ENCODE measurements at places on chromosomes 13 and 19. TPM values are rescaled to one million over a fixed set of nuclear protein-coding genes. Genes with fewer than 3 reads are reported as not detected.

TMEM38A gene
- 2.0 TPM for polyA plus RNA-seq

ARHGAP45 gene
- polyA plus RNA-seq = 6.9 TPM

SCEL gene
- polyA plus RNA-seq = not detected

CC2D1A gene
- 13.6 TPM for polyA plus RNA-seq

SELENOV gene
- polyA plus RNA-seq = not detected

WBP4 gene
- 2.5 TPM for polyA plus RNA-seq

NLRP7 gene
- polyA plus RNA-seq = not detected

CTXN1 gene
- 25.6 TPM for polyA plus RNA-seq

OXGR1 gene
- polyA plus RNA-seq = not detected

KLK14 gene
- polyA plus RNA-seq = 0.12 TPM

UBXN6 gene
- 93.7 TPM for polyA plus RNA-seq

DAND5 gene
- polyA plus RNA-seq = 0.06 TPM

ZNF665 gene
- 1.3 TPM for polyA plus RNA-seq

C19orf53 gene
- polyA plus RNA-seq = 239 TPM

DNA sequence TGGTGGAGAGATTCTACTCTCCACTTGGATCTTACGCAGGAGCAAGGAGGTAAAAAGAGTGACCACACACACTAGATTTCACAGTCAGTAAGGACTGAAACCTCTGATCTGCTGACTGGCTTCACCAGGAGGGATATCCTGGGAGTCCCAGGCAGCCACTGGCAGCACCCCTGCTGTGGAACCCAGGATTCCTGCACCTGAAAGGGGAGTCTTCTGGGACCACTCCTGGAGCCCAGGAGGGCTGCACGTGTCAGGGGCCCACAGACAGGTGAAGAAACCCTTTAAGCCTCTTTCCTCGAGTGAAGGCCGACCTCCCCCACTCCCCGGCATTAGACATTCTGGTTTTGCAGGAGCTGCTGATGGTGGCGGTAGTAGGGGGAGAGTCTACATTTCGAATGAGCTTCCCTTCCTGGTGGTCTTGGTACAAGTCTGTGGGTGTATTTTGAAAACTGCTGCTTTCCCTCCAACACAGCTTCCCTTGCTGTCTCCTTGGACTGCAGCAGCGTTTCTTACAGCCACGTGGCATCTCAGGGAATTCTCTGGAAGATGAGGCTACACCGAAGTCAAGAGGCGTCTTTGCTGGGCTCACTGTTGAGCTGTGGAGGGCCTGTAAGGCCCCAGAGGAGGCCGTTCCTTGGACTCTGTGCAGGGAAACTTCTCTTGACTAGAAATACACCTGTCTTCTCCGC is 62.6 kb downstream of the ALOX5AP start:
- DNase-seq = no peak

GRCh38 chr19:31761281-31761913 is 412.2 kb upstream of the TSHZ3 start:
- no peak for DNase-seq

DNA sequence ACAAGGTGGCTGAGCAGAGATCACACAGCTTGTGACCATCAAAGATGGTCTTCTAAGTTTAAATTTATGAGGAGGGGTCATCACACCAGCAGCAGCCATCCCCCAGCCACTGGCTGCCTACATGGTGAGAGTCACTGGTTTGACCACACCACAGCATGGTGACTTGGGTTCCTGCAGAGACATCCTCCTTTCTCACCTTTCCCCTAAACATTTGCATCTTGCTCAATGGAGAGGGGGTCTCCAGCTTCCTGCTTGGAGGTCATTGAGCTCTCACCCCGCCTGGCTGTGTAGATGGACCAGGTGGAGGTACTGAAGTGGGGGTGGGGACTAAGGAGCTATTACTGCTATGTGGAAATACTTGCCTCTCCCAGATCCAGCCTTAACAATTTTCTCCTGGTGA is 247.6 kb upstream of the ARGLU1 start:
- DNase-seq = no peak

DNA sequence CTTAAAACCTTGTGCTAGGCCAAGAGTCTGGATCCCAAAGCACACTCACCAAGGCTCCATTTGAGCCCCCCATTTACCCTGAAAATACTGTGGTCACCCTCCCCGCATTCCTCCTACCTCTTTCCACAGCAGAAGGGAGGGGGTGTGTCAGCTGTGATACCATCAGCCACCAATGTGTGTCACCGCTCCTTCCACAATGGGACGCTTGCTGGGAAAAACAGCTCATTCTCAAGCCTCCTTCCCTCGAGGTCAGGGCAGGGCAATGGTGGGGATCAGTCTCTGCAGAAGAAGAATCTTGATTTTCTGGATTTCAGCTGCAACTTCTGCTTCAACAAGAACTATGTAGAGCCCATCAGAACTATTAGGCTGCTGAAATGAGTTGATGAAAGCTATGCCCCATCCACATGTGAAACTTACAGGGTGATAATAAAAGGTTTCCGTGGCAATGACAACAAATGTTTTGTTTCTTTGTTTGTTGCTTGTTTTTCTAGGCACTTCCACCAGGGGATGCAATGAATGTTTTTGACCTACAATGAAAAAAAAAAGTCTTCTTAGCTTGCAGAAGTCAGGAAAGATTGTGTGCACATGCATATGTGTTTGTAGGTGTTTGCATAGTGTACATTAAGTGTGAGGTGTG is 26.4 kb upstream of the ZNF507 start:
- DNase-seq = no peak

DNA sequence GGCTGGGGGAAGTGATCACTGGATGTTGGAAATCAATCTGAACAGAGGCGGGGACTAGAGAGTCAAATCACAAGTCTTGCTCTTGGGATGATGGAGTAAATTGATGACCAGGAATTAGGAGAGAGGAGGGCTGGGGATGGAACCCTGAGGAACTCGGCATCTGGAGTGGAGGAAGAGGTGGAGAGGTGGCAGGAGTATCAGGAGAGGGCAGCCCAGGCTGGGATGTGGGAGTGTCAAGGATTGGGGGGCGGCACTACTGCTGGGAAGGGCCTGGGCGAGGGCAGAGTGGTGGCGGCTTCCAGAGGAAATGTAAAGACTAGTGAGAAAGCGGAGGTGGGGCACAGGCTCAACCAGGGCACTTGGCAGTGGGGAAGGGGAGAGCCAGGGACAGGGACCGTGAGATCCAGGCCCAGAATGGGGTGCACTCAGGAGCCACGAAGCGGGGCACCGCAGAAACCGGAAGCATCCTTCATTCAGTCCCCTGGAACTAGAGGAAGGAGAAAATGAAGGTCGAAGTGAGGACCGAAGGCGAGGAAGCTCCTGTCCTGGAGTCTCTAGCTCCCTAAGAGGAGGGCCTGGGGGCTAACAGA is 81.2 kb upstream of the GPR183 start:
- no peak for DNase-seq

- no peak for DNase-seq
Observed at GRCh38 chr13:38687246-38688229, 661 bp downstream of the FREM2 start.

GRCh38 chr19:6340493-6341201 is 7.2 kb upstream of the ACER1 start:
- DNase-seq = no peak

DNA sequence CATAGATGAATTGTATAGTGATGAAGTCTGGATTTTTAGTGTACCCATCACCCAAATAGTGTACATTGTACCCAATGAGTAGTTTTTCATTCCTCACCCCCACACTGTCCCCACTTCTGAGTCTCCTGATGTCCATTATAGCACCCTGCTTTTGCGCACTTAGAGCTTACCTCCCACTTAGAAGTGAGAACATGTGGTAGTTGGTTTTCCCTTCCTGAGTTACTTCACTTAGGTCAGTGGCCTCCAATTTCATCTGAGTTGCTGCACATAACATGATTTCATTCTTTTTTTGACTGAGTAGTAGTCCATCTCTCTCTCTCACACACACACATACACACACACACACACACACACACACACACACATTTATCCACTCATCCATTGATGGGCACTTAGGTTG is 43.2 kb upstream of the ALOX5AP start:
- DNase-seq = no peak

- no peak for DNase-seq
Observed at GRCh38 chr13:100738176-100738855, 63.7 kb upstream of the TMTC4 start.

GRCh38 chr13:45700971-45701900 is 884 bp upstream of the CBY2 start:
- no peak for DNase-seq

DNA sequence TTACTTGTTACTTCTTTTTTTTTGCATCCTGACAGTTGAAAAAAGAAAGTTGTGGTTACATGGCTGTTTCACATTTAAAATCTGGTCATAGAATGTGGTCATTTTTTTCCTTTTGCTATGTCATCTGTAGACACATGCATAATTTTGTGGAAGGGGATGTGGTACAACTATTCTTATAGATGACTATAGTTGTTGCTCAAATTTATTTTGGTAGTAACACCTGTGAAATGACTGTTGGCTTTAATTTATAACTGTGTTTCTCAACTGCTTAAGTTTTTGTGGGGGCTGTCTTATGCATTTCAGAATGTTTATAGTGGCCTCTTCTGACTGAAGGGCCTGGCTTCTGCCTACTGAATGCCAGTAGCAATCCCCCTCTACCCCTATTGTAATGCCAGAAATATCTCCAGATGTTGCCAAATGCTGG is 130.5 kb downstream of the PAN3 start:
- no peak for DNase-seq

GRCh38 chr19:5149932-5150901 is 181.3 kb downstream of the KDM4B start:
- no peak for DNase-seq

- DNase-seq = no peak
Observed at GRCh38 chr19:440391-441212, 20.2 kb downstream of the SHC2 start.

- peak; percentile 19 for DNase-seq
Observed at GRCh38 chr19:17076543-17076991, 990 bp downstream of the MYO9B start.

- no peak for DNase-seq
Observed at GRCh38 chr13:74169676-74170075, 35.5 kb upstream of the KLF12 start.

- DNase-seq = no peak
Observed at GRCh38 chr19:48239582-48240141, 16.1 kb downstream of the CARD8 start.

DNA sequence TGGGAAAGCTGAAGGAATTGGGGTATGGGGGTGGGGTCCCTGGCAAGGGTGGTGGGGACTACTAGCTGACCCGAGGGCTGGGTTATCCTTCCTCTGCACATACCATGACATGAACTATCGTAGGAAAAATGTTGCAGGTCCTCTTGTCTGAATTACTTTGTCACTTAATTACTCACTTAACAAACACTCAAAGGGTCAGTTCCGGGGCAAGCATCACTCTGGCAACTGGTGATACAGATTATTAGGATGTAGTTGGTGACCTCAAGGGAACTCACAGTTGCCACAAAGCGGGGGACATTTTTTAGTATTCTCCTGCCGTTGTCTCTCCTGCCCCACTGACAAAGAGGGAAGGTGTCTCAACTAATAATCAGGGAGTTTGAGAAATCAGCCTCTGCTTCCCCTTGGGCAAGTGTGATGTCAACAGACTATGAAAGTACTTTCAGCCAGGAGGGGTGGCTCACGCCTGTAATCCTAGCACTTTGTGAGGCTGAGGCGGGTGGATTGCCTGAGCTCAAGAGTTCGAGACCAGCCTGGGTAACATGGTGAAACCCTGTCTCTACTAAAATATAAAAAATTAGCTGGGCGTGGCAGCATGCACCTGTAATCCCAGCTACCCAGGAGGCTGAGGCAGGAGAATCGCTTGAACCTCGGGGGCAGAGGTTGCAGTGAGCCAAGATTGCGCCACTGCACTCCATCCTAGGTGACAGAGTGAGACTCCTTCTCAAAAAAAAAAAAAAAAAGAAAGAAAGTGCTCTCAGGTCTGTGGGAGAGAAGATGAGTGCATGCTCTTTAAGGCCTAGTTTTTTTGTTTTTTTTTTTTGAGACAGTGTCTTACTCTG is 10.3 kb downstream of the DNAJB1 start:
- peak; percentile 63 for DNase-seq

DNA sequence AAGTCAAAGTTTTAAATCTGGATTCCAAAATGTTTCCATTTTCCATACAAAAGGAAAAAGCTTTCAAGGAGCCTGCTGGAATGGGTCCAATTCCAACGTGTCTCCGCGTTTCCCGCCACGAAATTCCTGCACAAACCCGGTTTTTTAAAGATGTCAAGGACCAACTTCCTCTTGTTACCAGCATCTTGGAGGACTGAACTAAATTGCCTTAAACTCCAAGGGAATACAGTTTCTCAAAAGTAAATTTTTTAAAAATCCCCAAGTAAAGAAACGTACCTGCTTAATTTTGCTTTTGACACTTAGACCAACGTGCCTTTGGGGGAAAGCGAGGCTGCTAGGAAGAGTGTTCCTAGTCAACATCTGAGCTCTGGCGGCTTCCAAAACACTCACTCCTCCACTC is 12.3 kb upstream of the SOX1 start:
- DNase-seq = no peak

DNA sequence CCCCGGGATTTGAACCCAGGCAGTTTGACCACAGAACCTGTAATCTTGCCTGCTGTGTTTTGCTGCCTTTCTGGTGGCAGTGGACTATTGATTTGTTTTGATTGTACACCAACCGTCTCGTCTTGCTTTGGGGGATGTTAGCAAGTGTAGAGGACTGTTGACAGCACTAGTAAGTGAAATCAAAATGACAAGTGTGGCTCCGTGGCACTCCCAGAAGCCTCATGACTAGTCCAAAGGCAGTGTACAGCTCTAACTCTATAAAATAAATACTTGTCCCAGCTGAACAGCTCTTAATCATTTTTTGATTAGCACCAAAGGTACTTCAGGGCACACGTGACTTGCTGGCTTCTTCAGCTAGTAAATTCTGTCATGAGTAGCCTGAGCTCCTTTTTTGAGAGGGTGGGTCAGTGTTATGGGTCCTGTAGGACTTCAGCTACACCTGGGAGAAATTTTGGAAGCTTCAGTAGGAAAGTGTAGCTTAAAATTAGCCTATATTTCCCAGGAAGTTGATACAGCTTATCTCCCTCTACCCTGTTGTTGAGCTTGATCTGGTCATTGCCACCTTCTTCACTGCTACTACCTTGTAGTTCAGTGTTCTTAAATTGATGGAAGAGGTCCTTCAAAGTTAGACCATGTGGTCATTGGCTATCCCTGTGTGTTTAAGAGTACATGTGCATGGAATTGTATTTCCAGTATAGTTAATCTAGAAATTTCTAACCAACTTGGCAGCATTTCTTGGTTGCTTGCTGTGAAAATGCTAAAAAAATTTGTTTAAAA is 15.1 kb downstream of the TM9SF2 start:
- no peak for DNase-seq

GRCh38 chr13:43657485-43657884 is 129.3 kb downstream of the ENOX1 start:
- DNase-seq = no peak

GRCh38 chr19:1787116-1787515 is 25.0 kb downstream of the ATP8B3 start:
- DNase-seq = no peak
